ENCODE measurements at places on chromosomes 4 and X. TPM values are rescaled to one million over a fixed set of nuclear protein-coding genes. Genes with fewer than 3 reads are reported as not detected.

DNA sequence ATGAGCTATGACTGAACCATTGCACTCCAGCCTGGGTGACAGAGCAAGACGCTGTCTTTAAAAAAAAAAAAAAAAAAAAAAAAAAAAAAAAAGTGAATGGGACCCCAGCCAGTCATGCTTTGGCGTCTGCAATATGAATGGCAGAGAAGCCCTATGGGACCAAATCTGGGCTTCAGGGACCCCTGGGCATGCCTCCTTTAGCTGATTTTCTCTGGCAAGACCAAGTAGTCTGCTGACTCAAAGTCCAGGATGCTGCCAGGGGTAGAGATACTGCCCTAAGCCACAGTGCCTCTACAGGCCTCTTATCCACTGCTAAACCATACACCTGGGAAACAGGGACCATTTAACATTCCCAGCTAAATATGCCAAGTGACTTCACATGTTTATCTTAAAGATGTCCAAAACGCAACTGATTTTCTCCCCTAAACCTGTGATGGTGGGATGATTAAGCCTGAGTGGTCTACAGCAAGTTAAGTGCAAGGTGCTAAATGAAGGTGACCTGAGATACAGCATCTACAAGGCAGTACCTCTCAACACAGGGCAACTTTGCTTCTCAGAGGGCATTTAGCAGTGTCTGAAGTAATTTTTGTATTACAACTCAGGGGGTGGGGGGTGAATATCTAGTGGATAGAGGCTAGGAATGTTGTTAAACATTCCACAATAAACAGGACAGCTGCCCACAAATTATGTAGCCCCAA is 5.8 kb downstream of the RPS4X start:
- H3K27me3 ChIP-seq, result no peaks in the 10 kb centered on the region
- no peak for DNase-seq

- peak overlapping the region; percentile 85 for H3K27ac ChIP-seq
- no peak overlapping the region for H3K4me3 ChIP-seq
- peaks cover 3% of the 10 kb centered on the region for H3K36me3 ChIP-seq
- no peaks in the 10 kb centered on the region for H3K27me3 ChIP-seq
Observed at GRCh38 chrX:71619193-71619592, 882 bp upstream of the CXCR3 start.

DNA sequence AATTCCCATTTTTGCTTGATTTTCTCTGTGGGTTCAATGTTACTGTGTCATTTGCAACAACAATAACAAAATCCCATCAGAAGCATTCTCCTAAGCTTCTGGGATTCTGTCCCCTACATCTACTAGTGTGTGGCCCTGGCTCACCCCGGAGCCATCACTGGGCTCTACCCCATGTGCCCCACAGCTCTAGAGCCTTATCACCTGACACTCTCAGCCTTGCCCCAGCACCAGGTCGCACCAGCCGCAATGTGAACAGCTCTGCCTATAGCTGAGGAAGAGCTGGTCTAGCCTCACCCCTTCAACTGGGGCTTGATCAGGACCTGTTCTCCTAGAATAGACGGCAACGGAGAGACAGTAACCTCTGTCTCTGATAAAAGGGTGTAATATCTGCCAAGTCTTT is 161.7 kb downstream of the SHROOM3 start:
- no peaks in the 10 kb centered on the region for H3K4me1 ChIP-seq
- peaks cover 39% of the 10 kb centered on the region for H3K27me3 ChIP-seq
- DNase-seq, result no peak
- no peak overlapping the region for H3K27ac ChIP-seq
- H3K4me3 ChIP-seq, result no peak overlapping the region
- H3K36me3 ChIP-seq, result no peaks in the 10 kb centered on the region

DNA sequence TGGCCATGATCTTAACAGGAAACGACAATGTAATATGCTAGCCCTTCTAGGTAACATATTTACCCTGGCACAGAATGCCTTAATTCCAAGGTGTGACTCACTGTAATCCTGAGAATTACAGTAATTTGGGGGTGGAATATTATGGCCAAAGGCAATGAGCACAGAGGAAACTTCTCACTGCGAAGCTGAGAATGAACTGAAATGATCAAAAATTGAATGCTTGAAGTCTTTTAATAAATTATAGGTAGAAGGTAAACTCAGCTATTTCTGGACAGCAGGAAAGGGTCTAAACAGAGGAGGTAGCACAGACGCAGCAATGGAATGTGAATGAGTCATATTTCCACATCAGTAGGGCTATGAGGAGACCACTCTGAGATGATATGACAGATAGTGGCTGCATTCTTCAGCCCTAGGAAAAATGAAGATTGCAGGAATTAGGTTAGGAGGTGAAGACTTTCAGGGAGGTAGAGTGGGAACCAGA is 312.6 kb downstream of the PACRGL start:
- no peaks in the 10 kb centered on the region for H3K36me3 ChIP-seq
- no peaks in the 10 kb centered on the region for H3K27me3 ChIP-seq
- no peaks in the 10 kb centered on the region for H3K4me1 ChIP-seq
- H3K27ac ChIP-seq, result no peak overlapping the region

The ZNF182 gene
- total RNA-seq, result 4.7 TPM

The IL2 gene
- total RNA-seq, result 0.76 TPM

Data from T-helper 17 cell (primary cell).